Naive thymus-derived CD4-positive, alpha-beta T cell (primary cell): ENCODE measurements at places on chromosomes 4 and X. TPM values are rescaled to one million over a fixed set of nuclear protein-coding genes. Genes with fewer than 3 reads are reported as not detected.

MAGEA11 gene
- not detected for total RNA-seq

TLR3 gene
- total RNA-seq, result 1.3 and 1.5 TPM in 2 replicates

MAB21L2 gene
- total RNA-seq, result not detected

PHOX2B gene
- total RNA-seq, result not detected

CXorf58 gene
- total RNA-seq, result not detected

NXF2 gene
- not detected in 2 replicates for total RNA-seq

MAGEA2 gene
- total RNA-seq, result not detected in 2 replicates

PF4V1 gene
- total RNA-seq, result not detected in 2 replicates

SYTL4 gene
- total RNA-seq, result not detected

ADH6 gene
- total RNA-seq, result not detected
